Cardiac ventricle fibroblast (primary cell): ENCODE measurements at places on chromosomes 7 and 10. TPM values are rescaled to one million over a fixed set of nuclear protein-coding genes. Genes with fewer than 3 reads are reported as not detected.

Gene COBL
- total RNA-seq, result 0.06 TPM in 1 of 2 replicates, not detected in the other

Gene LEP
- not detected in 2 replicates for total RNA-seq

Gene STRIP2
- 0.87 and 0.88 TPM in 2 replicates for total RNA-seq

Gene IL2RA
- not detected in 2 replicates for total RNA-seq

Gene SLC29A3
- 3.0 and 4.1 TPM in 2 replicates for total RNA-seq

Gene CAMK2B
- total RNA-seq, result 0.44 and 0.68 TPM in 2 replicates

Gene NXPH1
- not detected in 2 replicates for total RNA-seq

Gene STEAP1B
- total RNA-seq, result 1.1 and 1.8 TPM in 2 replicates

Gene CLDN12
- 10.4 and 12.3 TPM in 2 replicates for total RNA-seq

Gene SPDYE11
- not detected in 2 replicates for total RNA-seq

Gene CNTNAP2
- 0.05 and 0.31 TPM in 2 replicates for total RNA-seq

Gene HMX3
- total RNA-seq, result not detected in 2 replicates

Gene PLPP4
- not detected in 2 replicates for total RNA-seq

Gene C1QL3
- not detected in 2 replicates for total RNA-seq

Gene GRM8
- total RNA-seq, result not detected in 2 replicates

Gene ARHGEF35
- total RNA-seq, result 1.7 and 2.9 TPM in 2 replicates

Gene ADD3
- 249 and 529 TPM in 2 replicates for total RNA-seq

Gene CCDC136
- total RNA-seq, result 0.62 and 2.5 TPM in 2 replicates

Gene HOXA6
- total RNA-seq, result not detected in 2 replicates

Gene COL28A1
- total RNA-seq, result 0.44 TPM in 1 of 2 replicates, not detected in the other

Gene TRIM8
- total RNA-seq, result 185 and 199 TPM in 2 replicates

Gene FAM3C
- total RNA-seq, result 90.5 and 99.3 TPM in 2 replicates

Gene ADAMTS14
- 0.50 and 0.83 TPM in 2 replicates for total RNA-seq

Gene STEAP1
- total RNA-seq, result 102 and 123 TPM in 2 replicates

Gene SPDYE6
- not detected in 2 replicates for total RNA-seq

Gene PNLIP
- total RNA-seq, result not detected in 2 replicates

Gene ZCWPW1
- total RNA-seq, result 2.1 and 3.2 TPM in 2 replicates

Gene RTKN2
- total RNA-seq, result not detected in 2 replicates

Gene CCL24
- total RNA-seq, result not detected in 2 replicates

Gene ENKUR
- 0.10 TPM in 1 of 2 replicates, not detected in the other for total RNA-seq

Gene RNF148
- 0.19 and 0.20 TPM in 2 replicates for total RNA-seq

Gene BTBD16
- not detected in 2 replicates for total RNA-seq

Gene CCDC146
- total RNA-seq, result 1.1 and 2.2 TPM in 2 replicates

Gene TRIM56
- total RNA-seq, result 12.6 and 13.3 TPM in 2 replicates

Gene MSS51
- 0.68 and 0.94 TPM in 2 replicates for total RNA-seq

Gene CYP3A7
- not detected in 2 replicates for total RNA-seq

Gene TEX47
- not detected in 2 replicates for total RNA-seq

Gene PRSS37
- total RNA-seq, result not detected in 2 replicates

Gene PNLIPRP1
- not detected in 2 replicates for total RNA-seq

Gene MACC1
- not detected in 2 replicates for total RNA-seq

Gene GPR158
- 0.15 and 1.1 TPM in 2 replicates for total RNA-seq

Gene SDK1
- 0.44 and 0.62 TPM in 2 replicates for total RNA-seq
